Sigmoid colon (tissue), 7 donors: ENCODE measurements at places on chromosomes 11 and 22. TPM values are rescaled to one million over a fixed set of nuclear protein-coding genes. Genes with fewer than 3 reads are reported as not detected.

Gene GTF2H1
- total RNA-seq, result 50.7 TPM

Gene CNGA4
- total RNA-seq, result 0.55 TPM

Gene B4GAT1
- 41.4 TPM for total RNA-seq

Gene FJX1
- total RNA-seq, result 2.6 TPM

Gene ZNF215
- 0.41 TPM for total RNA-seq

Gene APOBEC3F
- 10.2 TPM for total RNA-seq

Gene BTBD18
- total RNA-seq, result not detected

Gene LARGE1
- 48.2 TPM for total RNA-seq

Gene OR10D3
- total RNA-seq, result not detected

Gene NNMT
- 485 TPM for total RNA-seq

Gene AQP11
- total RNA-seq, result 0.36 TPM

Gene FAT3
- 1.3 TPM for total RNA-seq

Gene CHRM1
- total RNA-seq, result 0.36 TPM

Gene SNX32
- 0.55 TPM for total RNA-seq

Gene OR51B4
- not detected for total RNA-seq

Gene XRCC6
- 143 TPM for total RNA-seq

Gene MRE11
- 18.4 TPM for total RNA-seq

Gene GAL3ST3
- not detected for total RNA-seq

Gene POU2AF1
- not detected for total RNA-seq
